ENCODE measurements at places on chromosomes 12 and 14.

GRCh38 chr12:107344035-107344808, 250.9 kb upstream of the CRY1 start:
- no peak for DNase-seq

DNA sequence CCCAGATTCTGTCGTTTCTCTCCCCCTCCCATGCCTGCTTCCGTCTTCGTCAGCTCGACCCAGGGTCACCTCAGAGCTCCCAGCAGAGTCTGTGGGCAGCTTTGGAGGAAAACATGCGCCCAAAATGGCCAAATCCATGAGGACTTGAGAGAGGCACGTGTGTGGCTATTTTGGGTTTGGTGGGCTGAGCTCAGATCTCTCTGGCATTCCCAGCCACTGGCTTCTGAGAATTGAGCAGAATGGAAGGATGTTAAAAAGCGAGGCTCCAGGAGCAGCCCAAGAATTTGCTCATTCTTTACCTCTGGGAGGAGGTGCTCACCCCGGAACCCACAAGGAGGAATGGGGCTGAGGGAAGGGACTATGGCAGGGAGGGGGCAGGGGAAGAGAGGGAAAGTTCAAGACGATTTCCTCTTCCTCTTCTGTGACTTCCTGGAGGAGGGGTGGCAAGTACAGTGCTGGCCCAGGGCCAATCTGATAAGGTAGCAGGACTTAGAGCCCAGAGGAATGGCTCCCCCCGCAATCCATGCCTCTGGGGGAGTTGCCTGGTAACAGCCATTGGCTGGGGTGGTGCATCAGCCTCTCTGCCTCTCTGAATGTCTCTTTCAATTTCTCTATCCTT, 20.1 kb downstream of the TSPAN9 start:
- no peak for DNase-seq

DNA sequence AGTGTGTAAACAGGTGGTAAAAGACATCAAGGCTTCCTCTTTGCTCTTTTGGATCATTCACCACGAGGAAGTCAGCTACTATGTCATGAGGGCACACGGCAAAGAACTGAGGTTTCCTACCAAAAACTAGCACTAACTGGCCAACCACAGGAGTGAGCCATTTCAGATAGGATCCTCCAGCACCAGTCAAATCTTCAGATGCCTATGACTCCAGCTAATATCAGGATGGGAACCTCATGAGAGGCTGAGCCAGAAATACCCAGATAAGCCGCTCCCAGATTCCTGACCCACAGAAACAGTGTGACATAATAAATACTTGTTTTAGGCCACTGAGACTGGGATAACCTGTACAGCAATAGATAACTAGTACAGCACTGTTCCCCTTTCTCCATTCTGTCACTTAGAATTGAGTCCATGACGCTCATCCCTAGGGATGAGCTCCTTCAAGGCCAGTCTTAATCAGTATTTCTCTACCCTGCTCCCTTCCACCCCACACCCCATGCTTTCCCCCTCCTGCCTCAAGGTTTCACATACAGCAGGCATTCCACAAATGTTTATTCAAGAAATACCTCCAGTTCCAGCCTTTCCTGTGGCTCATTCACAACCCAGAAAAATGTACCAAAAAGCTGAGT, 68.4 kb downstream of the PPM1H start:
- DNase-seq: no peak

DNA sequence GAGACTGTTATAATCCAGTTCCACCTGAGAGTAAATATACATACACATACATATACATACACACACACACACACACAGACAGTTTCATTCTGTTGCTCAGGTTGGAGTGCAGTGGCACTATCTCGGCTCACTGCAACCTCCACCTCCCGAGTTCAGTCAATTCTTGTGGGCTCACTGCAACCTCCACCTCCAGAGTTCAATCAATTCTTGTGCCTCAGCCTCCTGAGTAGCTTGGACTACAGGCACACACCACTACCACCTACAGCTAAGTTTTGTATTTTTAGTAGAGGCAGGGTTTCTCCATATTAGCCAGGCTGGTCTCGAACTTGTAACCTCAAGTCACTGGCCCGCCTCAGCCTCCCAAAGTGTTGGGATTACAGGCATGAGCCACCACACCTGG, 8.9 kb upstream of the PHLDA1 start:
- no peak for DNase-seq

GRCh38 chr12:117878605-117879004, 90.2 kb downstream of the KSR2 start:
- DNase-seq: no peak

DNA sequence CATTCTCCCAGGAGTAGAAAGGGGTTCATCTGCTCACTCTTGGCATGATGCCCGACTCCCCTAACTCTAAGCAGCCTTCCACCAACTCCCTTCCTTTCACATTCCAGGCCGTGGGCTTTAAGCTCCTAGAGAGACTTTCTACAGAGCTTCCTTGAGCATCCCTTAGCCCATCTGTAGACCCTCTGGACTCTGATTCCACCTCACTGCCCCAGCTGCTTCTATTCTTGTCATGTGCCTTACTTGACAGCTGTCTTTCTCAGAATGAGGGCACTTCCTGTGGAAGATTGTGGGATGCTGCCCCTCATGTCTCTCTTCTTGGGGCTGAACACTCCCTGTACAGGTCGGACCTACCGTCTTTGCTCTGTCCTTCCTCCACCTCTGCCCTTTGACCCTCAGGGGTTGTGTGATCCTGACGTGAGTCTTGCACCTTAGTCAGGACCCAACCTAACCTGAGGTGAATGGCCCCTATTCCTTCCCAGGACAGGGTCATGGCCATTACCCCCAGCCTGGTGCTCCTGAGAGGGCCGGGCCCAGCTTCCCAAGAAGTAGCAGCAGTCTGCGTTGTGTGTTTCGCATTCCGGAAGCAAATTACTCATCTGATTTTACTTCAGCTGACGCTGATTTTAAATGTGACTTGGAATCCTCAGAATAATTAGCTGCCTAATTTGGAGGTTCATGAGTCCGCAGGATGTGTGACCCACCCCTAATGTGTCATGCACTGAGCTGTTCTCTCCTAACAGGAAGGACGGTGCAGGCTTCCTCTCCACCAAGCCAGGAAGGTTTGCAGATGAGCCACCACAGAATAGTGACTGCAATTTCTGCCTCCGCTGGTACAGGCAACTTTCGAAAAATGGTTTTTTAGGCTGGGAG, 2.7 kb upstream of the GALNT6 start:
- DNase-seq: peak; percentile 75

DNA sequence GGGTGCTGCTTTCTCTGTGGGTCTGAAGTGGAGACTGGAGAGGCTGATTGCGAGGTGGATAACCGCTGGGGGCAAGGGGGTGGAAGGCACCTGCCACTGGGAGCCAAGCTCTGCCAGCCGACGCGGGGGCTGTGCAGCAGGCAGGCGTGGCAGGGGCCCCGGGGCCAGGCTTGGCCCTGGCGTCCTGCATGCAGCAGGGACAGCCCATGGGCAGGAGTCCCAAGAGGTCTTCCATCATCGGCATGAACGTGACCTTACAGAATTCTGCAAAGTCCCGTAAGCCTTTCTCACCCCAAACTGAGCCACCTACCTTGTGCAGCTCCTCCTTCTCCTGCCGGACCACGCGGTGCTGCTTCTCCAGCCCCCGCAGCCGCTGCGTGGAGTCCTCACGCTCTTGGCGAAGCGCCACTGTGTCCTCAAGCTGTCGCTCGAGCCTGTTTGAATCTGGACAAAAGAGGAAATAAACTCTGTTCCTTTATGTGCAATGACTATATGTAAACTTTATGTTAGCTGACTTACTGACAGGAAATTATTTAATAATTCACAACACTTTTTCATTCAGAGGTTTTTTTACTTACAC, 51.3 kb downstream of the AMN start:
- DNase-seq: peak; percentile 31

DNA sequence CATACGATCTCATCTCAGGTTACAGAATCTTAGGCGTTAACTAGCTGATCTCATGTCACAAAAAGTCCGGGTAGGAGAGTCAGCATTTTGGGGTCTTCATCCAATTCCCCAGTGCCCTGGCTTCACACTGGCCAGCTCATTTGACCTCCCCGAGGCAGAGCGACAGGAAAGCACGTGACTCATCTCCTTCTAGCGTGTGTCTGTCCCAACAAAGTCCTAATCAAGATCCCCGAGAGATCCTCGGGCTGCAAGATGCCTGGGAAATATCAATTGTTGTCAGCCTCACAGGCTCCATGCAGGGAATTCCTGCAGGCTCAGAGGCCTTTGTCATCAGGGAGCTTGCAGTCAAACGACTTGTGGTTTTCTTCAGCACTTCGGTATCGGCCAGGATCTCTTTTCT, 57.5 kb downstream of the ZNF664 start:
- DNase-seq: no peak

DNA sequence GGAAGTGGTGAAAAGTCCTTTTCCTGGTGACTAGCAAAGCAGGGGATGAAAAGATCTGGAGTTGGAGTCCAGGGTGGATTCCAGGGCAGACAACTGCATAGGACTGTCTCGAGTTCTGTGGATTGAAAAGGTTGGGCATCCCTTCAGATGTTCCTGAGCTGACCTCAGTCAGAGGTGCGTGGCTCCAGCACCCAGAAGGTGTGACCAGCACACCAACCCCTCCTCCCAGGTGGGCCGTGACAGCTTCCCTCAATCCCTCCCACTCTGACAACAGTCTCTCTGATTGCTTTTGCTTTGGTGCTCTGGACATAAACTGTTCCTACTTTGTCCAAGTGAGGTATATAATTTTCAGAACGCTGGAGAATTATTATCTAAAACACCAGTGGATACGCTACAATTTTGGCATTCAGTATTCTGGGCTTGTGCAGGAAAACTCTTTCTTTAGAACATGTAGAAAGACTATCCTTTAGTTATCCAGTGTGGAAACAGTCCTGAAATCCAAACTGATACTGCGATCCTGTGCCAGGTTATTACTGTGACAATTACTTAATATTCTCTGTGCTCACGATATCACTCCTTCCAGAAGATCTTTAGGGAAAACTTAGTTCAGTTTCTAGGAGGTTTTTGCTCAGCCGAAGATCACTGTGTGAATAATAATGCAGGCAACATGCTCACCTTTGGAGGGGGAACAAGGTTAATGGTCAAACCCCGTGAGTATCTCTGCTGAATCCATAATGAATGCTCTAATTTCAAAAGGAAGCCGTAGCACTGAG, 87.9 kb downstream of the DAD1 start:
- no peak for DNase-seq

DNA sequence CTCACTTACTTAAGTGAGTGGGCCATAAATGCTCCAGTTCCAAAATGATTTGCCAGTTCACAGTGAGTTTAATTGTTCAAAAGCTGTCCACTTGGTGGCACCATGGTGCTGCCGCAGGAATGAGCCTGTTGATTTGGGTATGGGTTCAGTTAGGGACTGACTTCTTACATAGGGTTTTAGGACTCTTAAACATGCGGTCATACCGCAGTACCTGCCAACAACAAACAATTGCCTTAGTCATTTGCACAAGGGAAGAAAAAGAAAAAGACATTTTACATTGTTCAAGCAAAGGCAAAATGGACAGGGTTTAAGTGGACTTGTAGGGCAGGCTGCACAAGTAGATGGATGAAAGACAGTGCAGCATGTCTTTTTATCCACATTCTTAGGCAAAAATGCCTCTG, 80.0 kb upstream of the DBX2 start:
- peak; percentile 62 for DNase-seq

DNA sequence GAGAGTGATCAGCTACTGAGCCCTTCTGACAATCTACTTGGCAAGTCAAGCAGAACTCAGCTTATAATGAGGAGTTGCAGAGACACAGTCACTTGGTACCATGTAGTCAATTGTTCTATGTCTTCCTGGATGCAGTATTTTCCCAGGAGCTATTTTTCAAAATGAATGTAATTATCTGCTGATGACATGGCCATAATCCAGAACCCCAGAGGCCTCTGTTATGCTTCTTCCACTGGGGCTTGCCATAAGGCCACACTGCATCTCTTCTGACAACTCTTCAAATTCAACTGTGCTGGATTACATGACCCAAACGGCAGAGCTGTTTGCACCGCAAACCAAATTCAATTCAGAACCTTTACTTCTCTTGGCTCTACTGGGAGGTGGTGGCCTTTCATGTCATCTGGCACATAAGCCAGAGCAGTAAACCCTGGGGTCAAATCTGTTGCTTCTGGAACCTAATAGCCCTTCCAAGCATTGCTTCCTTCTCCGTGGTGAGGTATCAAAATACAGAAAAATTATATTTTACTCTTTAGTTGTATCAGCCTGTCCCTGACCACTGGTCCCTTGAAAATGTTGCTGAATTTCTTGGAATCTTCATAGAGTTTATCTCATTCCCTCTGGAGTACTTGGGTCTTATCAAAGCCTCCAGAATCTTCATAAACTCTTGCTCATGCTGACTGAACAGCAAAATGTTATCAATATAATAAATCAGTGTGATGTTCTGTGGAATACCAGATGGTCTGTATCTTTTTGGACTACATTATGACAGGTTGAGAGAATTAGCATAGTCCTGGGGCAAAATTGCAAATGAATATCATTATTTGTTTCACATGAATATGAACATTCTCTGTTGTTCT, 79.4 kb upstream of the DCN start:
- DNase-seq: no peak

- no peak for DNase-seq
Measured at GRCh38 chr14:52878469-52878868, 72.4 kb downstream of the FERMT2 start.

GRCh38 chr12:106348411-106348810, 9.1 kb upstream of the POLR3B start:
- no peak for DNase-seq

- DNase-seq: no peak
Measured at GRCh38 chr14:70934084-70934483, 26.8 kb downstream of the PCNX1 start.

GRCh38 chr12:100229036-100229635, 28.5 kb downstream of the ACTR6 start:
- peak; percentile 5 for DNase-seq

- DNase-seq: peak; percentile 28
Measured at GRCh38 chr12:32516230-32516629, 116.9 kb downstream of the FGD4 start.
